ENCODE measurements at places on chromosomes 7 and 10.

DNA sequence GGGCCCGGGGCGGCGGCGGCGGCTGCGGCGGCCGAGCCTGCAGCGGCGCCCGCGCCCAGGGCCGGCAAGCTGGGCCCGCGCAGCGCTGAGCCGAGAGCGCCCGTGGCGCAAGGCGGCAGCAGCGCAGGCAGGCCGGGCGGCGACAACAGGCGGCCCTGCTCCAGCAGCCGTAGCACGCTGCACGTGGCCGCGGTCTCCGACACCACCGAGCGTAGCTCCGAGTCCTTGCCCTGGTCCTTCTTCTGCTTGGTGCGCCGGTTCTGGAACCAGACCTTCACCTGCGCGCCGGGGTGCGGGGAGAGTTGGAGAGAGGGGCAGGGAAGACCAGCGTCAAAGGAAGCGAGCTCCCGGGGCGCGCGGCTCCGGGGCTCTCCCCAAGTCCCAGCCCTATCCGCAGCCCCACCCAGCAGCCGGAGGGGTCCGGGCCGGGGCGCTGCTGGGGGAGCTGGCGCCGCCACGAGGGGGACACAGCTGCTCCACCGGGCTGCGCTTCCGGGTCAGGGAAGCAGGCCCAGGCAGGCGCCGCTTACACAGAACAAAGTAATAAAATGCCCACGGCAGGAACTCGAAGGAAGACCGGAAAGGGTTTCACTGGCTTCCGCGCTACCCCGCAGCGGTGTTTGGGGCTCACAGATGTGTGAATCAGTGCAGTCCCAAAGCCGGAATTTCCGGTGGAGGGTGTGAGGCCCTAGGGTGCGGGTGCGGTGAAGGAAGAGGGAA is 3.6 kb downstream of the VAX1 start:
- DNase-seq: no peak

- no peak for DNase-seq
These were observed 19.0 kb downstream of the GPER1 start for GRCh38 chr7:1106793-1107421.

DNA sequence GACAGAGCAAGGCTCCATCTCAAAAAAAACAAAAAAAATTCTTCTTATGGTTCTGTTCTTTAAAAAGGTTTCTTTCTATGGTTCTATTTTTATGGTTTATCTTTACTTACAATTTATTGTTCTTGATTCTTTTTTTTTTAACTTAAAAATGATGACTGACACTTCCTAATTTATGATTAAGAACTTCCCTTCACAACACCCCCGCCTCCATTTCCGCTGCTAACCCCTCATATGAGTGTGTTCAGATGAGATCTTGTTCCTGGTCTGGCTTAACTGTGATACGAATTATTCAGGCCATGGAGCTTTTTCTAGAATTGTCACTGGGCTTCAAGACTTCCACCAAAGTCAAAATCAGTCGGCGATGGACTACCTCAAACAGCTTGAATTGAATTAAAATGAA is 33.9 kb downstream of the PTER start:
- peak; percentile 7 for DNase-seq

- no peak for DNase-seq
These were observed 138.0 kb downstream of the CACNB2 start for GRCh38 chr10:18278181-18278580.

DNA sequence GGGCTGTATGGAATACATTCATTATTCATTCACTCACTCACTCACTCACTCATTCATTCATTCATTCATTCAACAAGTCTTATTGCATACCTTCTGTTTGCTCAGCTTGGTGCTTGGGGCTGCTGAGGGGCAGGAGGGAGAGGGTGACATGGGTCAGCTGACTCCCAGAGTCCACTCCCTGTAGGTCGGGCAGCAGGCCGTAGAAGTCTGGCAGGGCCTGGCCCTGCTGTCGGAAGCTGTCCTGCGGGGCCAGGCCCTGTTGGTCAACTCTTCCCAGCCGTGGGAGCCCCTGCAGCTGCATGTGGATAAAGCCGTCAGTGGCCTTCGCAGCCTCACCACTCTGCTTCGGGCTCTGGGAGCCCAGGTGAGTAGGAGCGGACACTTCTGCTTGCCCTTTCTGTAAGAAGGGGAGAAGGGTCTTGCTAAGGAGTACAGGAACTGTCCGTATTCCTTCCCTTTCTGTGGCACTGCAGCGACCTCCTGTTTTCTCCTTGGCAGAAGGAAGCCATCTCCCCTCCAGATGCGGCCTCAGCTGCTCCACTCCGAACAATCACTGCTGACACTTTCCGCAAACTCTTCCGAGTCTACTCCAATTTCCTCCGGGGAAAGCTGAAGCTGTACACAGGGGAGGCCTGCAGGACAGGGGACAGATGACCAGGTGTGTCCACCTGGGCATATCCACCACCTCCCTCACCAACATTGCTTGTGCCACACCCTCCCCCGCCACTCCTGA is 2.4 kb downstream of the EPO start:
- DNase-seq: no peak

DNA sequence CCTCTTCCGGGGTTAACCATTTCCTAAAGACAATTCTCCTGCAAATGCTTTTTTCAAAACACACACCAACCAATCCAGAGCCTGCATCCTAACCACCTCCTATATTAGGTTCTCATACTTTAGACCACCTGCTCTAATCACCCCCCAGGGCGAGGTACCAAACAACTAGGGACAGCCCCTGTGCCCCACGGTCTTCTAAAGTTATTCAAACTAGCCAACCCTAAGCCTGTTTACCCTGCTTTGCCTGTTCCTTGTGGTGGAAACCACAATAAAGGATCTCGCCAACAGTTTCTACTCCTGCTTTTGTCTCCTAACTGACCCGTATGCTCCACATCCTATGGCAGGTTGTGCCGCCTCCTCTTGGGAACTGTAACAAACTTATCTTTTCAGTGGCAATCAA is 21.1 kb downstream of the SP4 start:
- DNase-seq: no peak

GRCh38 chr7:148011753-148012152 is 578.8 kb upstream of the C7orf33 start:
- DNase-seq: no peak

- no peak for DNase-seq
These were observed 30.1 kb downstream of the SEMA3D start for GRCh38 chr7:85156661-85157208.

- DNase-seq: no peak
These were observed 14.5 kb downstream of the PYROXD2 start for GRCh38 chr10:98400482-98400881.

DNA sequence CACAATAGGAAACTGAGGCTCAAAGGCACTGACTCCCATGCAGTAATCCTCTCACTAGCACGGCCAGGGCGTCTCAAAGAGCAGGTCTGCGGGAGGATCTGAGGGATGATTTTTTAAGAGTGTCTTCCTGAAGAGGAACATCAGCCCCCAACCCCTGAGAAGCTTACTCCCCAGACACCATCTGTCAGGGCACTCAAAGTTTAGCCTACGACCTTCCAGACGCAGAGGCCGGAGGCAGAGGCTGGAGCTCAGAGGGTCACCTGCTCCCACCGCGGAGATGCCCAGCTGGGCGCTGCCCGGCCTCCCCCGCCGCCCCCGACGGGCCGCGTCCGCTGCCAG is 1.7 kb downstream of the ZNF777 start:
- no peak for DNase-seq

GRCh38 chr10:131910663-131911314 is 10.0 kb downstream of the PPP2R2D start:
- no peak for DNase-seq

GRCh38 chr7:94697035-94697974 is 41.4 kb upstream of the SGCE start:
- no peak for DNase-seq

- DNase-seq: no peak
These were observed 57.6 kb downstream of the SGMS1 start for GRCh38 chr10:50566150-50566549.

- DNase-seq: no peak
These were observed 82.2 kb downstream of the MDFIC start for GRCh38 chr7:115004121-115004520.

- no peak for DNase-seq
These were observed 127.2 kb downstream of the PPP1R17 start for GRCh38 chr7:31814187-31814586.
